ENCODE measurements at places on chromosomes 4 and X. TPM values are rescaled to one million over a fixed set of nuclear protein-coding genes. Genes with fewer than 3 reads are reported as not detected.

DNA sequence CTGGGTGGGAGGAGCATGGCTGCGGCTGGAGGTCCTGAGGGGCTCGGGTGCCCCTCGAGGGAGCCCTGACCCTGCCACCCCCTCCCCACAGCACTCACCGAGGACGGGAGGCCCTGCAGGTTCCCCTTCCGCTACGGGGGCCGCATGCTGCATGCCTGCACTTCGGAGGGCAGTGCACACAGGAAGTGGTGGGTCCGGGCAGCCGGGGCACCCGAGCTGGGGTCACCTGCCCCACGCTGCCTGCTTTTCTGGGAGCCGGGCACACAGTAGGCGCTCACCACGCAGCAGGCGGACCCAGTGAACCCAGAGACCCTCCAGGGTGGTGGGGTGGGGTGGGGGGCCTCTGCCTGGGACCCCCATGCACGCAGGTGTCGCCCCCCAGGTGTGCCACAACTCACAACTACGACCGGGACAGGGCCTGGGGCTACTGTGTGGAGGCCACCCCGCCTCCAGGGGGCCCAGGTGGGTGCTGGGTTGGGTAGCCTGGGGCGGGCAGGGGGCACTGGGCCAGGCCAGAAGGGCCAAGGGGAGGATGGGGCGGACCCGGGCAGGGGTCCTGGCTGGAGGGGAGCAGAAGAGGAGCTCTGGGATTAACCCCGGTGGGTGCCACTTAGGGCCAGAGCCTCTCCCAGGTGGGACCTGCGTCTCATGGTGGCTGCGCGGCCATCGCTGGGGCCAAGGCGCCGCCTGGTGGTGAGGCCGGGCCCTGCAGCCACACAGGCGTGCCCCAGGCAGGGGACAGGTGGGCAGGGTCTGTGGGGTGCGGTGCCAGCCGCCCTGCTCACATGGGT, 1.4 kb downstream of the HGFAC start:
- H3K36me3 ChIP-seq: no peaks in the 10 kb centered on the region
- DNase-seq: peak; percentile 83
- no peaks in the 10 kb centered on the region for H3K27me3 ChIP-seq

- no peaks in the 10 kb centered on the region for H3K36me3 ChIP-seq
- H3K27me3 ChIP-seq: peaks cover 5% of the 10 kb centered on the region
- peaks cover 10% of the 10 kb centered on the region for H3K4me1 ChIP-seq
- no peak for DNase-seq
- no peak overlapping the region for H3K4me3 ChIP-seq
These were observed 12.1 kb downstream of the FGFBP1 start for GRCh38 chr4:15926486-15926885.

GRCh38 chr4:61772126-61772525, 572.0 kb downstream of the ADGRL3 start:
- H3K27ac ChIP-seq: no peak overlapping the region
- H3K4me3 ChIP-seq: no peak overlapping the region

GRCh38 chr4:11072999-11073398, 355.7 kb downstream of the HS3ST1 start:
- H3K27me3 ChIP-seq: no peaks in the 10 kb centered on the region
- no peak overlapping the region for H3K4me3 ChIP-seq
- DNase-seq: no peak
- H3K27ac ChIP-seq: no peak overlapping the region
- H3K4me1 ChIP-seq: no peaks in the 10 kb centered on the region

DNA sequence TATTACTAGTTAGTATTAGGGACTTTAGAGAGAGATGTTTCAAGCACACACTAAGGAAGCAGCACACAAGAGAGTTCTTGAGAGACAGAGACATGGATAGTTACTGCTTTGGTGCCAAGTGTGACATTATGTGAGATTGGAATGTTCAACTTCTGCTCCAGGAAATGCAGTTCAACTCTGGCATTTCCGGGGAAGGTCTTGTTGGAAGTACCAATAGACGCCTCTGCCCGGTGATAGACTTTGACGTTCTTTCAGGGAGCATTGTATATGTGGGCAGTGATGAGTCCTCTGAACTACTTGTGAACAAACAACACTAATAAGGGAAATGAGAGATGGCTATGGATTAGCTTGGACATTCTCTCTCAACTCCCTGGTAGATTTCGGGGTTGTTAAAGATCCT, 638.1 kb upstream of the BOD1L1 start:
- H3K27ac ChIP-seq: no peak overlapping the region
- peaks cover 6% of the 10 kb centered on the region for H3K4me1 ChIP-seq
- H3K4me3 ChIP-seq: no peak overlapping the region
- no peaks in the 10 kb centered on the region for H3K36me3 ChIP-seq
- DNase-seq: no peak

- peak; percentile 32 for DNase-seq
- no peaks in the 10 kb centered on the region for H3K36me3 ChIP-seq
- peaks cover 29% of the 10 kb centered on the region for H3K4me1 ChIP-seq
- no peaks in the 10 kb centered on the region for H3K27me3 ChIP-seq
These were observed 104.6 kb downstream of the DTHD1 start for GRCh38 chr4:36385951-36386571.

GRCh38 chr4:73599182-73599581, 21.1 kb downstream of the RASSF6 start:
- H3K27me3 ChIP-seq: no peaks in the 10 kb centered on the region
- no peaks in the 10 kb centered on the region for H3K4me1 ChIP-seq
- H3K27ac ChIP-seq: no peak overlapping the region
- H3K4me3 ChIP-seq: no peak overlapping the region
- no peaks in the 10 kb centered on the region for H3K36me3 ChIP-seq

- H3K4me1 ChIP-seq: no peaks in the 10 kb centered on the region
- H3K4me3 ChIP-seq: no peak overlapping the region
- H3K27ac ChIP-seq: no peak overlapping the region
- H3K36me3 ChIP-seq: no peaks in the 10 kb centered on the region
These were observed 87.0 kb downstream of the SPCS3 start for GRCh38 chr4:176406736-176407135.

- no peaks in the 10 kb centered on the region for H3K36me3 ChIP-seq
- no peak overlapping the region for H3K4me3 ChIP-seq
- no peaks in the 10 kb centered on the region for H3K4me1 ChIP-seq
- DNase-seq: no peak
These were observed 84.7 kb upstream of the NDST3 start for GRCh38 chr4:117949621-117950020.

- DNase-seq: no peak
- H3K36me3 ChIP-seq: peaks cover 27% of the 10 kb centered on the region
- H3K27ac ChIP-seq: peak overlapping the region; percentile 11
- H3K27me3 ChIP-seq: no peaks in the 10 kb centered on the region
- H3K4me3 ChIP-seq: no peak overlapping the region
- peaks cover 61% of the 10 kb centered on the region for H3K4me1 ChIP-seq
These were observed 12.5 kb downstream of the MAEA start for GRCh38 chr4:1302159-1302558.

- H3K27ac ChIP-seq: no peak overlapping the region
- peaks cover 28% of the 10 kb centered on the region for H3K36me3 ChIP-seq
- H3K4me3 ChIP-seq: no peak overlapping the region
These were observed 3.7 kb upstream of the GPR82 start for GRCh38 chrX:41720125-41720779.

DNA sequence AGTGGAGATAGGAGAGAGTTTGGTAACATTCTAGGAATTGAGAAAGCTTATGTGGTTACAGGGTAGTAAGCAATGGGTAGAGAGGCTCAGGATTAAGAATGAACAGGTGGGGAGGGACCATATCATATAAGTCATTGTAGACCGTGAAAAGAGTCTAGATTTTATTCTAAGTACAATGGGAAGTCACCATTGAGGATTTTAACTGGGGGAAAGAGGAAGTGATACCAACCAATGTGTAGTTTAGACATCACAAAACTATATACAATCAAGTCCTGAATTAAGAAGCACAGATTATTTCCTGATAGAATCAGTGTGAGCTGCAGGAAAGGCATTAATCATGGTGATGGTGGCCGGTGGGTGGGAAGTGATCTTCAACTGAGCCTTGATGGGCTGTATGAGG, 178.3 kb upstream of the ZIC3 start:
- H3K27me3 ChIP-seq: peaks cover 3% of the 10 kb centered on the region
- no peak overlapping the region for H3K4me3 ChIP-seq
- H3K4me1 ChIP-seq: no peaks in the 10 kb centered on the region
- no peaks in the 10 kb centered on the region for H3K36me3 ChIP-seq
- H3K27ac ChIP-seq: no peak overlapping the region

GRCh38 chr4:48212165-48212564, 57.5 kb downstream of the TEC start:
- DNase-seq: no peak
- no peaks in the 10 kb centered on the region for H3K36me3 ChIP-seq
- no peak overlapping the region for H3K27ac ChIP-seq
- no peaks in the 10 kb centered on the region for H3K27me3 ChIP-seq
- H3K4me3 ChIP-seq: no peak overlapping the region
- peaks cover 7% of the 10 kb centered on the region for H3K4me1 ChIP-seq

DNA sequence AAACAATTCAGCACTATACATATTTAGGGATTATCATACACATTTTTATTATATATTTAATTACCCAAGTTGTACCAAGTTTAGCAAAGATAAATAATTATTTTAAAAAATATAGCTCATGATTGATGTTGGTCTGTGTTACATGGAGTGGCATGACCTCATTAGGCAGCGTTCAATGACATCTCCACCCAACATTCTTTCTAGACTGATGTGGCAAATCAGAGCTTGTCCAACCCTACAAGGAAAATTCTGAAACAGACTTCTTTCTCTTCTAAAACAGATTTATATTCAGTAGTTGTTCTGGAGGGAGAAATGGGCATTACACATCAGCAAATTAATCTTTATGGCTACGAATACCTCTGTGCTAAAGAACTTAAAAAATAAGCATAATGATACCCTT, 189.7 kb downstream of the PDGFC start:
- no peak overlapping the region for H3K4me3 ChIP-seq
- no peaks in the 10 kb centered on the region for H3K27me3 ChIP-seq
- H3K27ac ChIP-seq: no peak overlapping the region

DCX gene
- not detected for total RNA-seq

KIAA1210 gene
- not detected for total RNA-seq

DCAF4L1 gene
- 0.19 TPM for total RNA-seq

FHDC1 gene
- total RNA-seq: 0.09 TPM

GAGE13 gene
- total RNA-seq: not detected

PLP2 gene
- total RNA-seq: 202 TPM

CLCN4 gene
- total RNA-seq: not detected

IBSP gene
- total RNA-seq: not detected

COX7B2 gene
- not detected for total RNA-seq

LEF1 gene
- total RNA-seq: 302 TPM

SPANXA1 gene
- not detected for total RNA-seq

Data from activated CD4-positive, alpha-beta T cell treated with anti-CD3 and anti-CD28 coated beads for 36 hours (primary cell).